Femur (tissue), 1 donor: ENCODE measurements at places on chromosomes 12 and 14.

- DNase-seq: peak; percentile 36
Observed at GRCh38 chr14:44712024-44712815, 205.1 kb upstream of the FSCB start.

DNA sequence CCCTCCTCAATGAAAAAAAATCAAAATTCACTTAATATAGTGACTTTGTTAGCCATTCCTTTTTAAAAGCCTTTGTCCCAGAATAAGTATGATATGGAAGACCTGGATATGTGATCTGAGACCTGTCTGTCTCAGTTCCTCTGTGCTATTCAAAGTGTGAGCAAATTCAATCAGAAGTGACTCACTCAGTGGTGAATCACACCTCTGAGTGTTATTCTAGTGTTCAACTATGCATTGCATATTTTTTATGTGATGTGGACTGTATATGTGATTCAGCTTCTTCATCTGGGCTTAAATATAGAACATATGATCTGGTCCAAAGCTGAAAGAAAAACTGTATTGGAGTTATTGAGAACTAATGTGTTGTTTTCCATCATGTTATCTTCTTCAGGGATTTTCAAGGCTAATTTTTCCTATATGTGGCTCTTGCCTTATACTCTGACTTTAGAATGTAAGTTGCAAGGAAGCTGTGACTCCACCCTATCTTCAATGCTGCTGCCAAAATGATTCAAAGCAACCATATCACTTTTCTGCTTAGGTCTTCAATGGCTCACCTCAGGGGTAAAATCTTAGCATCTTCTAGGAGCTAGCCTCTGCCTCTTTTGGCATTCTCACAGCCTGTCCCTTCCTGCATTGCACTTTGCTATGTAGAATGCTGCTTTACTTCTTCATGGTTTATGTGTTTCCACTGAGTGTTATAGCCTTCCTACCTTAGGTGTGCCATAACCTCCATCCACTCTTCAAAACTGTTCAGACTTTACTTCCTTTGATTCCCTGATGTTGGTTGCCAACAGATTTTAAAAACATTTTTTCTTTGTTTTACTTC is 169.8 kb downstream of the OTOGL start:
- no peak for DNase-seq

DNA sequence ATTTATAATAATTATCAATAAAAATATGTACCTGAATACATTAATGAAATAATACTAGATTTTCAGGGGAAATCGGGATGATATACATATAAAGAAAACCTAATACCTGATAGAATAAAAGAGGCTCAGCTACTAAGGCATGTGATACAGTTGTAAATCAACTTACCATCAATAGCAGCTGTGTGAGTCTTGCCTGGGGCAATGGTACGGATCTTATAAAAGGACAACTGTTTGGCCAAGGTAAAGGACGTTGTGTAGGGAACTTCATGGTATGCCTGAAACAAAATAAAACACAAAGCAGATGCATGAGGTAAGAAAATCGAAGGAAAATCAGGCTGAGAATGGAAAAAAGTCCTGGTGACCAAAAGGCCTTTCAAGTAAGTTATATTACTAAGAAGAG is 25.4 kb downstream of the NEK9 start:
- no peak for DNase-seq

DNA sequence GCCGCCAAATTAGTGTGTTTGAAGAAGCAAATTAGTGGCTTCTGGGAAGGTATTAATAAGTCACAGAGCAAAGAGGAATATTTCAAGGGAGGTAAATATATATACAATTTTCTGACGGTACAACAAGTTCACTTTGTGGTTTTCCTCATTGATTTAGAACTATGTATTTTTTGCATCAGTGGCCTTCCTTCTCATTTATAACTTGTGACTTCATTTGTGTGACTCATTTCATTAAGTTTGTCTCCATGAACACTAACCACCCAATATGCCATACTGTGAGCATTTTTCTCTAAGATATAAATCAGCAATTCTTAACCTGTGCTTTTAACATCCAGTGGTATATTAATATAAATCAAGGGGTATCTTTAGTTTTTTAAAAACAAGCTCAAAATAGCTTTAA is 29.3 kb upstream of the ARHGAP5 start:
- no peak for DNase-seq

DNA sequence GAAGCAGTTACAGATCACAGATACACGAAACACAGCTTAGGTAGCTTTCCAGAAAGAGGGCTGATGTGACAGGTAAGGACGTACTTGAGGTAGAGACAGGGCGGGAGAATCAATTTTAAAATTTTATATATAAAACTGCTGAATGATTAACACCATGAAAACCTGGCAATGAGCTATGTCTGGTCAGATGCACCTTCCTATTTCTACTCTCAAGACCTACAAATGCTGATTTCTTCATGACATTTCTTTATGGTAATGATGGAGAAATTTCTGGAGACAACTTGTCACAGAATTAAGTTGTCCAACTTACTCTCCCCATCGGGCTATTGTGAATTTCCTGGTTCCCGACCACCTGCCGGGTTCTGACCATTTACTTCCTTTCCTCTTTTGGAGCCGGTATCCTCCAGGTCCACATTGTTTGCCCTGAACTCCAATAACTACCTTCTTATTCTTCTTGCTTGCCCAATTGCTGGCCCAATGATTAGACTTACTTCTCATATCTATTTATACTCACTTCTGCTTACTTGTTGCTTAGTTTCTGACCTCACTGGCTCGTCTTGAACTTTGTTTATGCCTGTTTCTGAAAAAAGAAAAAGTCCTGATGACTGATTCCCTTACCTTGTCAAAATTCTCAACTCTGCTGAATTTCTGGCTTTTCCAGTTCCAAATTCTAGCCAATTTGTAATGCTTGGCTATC is 12.8 kb upstream of the ATP2B1 start:
- DNase-seq: no peak

GRCh38 chr12:101855976-101856375 is 21.4 kb upstream of the DRAM1 start:
- no peak for DNase-seq
